ENCODE measurements at places on chromosomes 1 and 21.

- peak overlapping the region; percentile 37 for H3K27ac ChIP-seq
- H3K36me3 ChIP-seq: no peaks in the 10 kb centered on the region
- no peaks in the 10 kb centered on the region for H3K27me3 ChIP-seq
- no peak for DNase-seq
- peaks cover 7% of the 10 kb centered on the region for H3K4me1 ChIP-seq
Observed at GRCh38 chr1:44985747-44986359, 542 bp downstream of the EIF2B3 start.

GRCh38 chr1:108758796-108759195, 12.3 kb downstream of the STXBP3 start:
- no peaks in the 10 kb centered on the region for H3K36me3 ChIP-seq
- no peak overlapping the region for H3K4me3 ChIP-seq
- H3K4me1 ChIP-seq: no peaks in the 10 kb centered on the region
- H3K27me3 ChIP-seq: no peaks in the 10 kb centered on the region

DNA sequence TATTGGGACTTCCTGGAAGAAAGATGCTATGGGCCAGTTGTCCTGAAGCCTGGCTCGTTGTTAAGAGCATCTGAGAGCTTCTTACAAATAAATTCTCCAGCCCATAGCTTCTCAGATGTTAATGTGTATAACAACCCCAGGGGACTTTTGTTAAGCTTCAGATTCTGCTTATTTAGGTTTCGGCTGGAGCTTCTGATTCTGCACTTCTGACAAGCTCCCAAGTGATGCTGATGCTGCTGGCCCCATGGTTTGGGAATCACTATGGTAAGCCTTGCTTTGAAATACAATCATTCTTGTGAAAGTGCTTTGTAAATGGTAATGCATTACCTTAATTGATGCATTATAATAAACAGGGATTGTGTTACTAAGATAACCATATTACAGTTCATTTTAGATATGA, 281.8 kb upstream of the PLD5 start:
- H3K36me3 ChIP-seq: no peaks in the 10 kb centered on the region
- no peak for DNase-seq
- no peak overlapping the region for H3K4me3 ChIP-seq
- H3K27ac ChIP-seq: no peak overlapping the region
- H3K4me1 ChIP-seq: no peaks in the 10 kb centered on the region

DNA sequence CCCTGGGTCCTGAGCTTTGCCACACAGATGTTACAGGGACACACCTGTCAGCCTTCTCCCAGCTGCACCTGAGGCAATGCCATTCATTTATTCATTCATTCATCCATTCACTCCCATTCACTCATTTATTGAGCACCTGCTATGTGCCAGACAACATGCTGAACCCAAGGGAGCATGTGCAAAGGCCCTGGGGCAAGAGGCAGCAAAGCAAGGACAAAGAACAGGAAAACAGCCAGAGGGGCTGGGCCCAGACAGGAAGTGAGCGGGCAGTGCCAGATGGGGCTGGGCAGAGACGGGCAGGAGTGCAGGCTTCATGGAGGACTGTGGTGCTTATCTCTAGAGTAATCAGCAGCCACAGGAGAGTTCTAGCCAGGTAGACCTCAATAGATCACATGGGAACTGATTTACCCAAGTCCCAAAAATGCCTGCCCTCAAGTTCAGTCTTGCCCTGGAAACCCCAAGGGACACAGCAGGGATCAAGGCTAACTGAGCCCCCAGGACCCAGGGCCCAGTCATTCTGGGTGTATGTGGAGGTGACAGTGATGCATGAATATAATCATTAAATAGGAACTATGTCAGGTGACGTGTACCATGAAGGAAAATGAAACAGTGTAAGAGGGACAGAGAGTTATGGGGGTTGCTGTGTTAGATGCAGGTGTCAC, 530.3 kb downstream of the MATN1 start:
- no peaks in the 10 kb centered on the region for H3K36me3 ChIP-seq
- no peak for DNase-seq
- H3K27ac ChIP-seq: no peak overlapping the region
- peaks cover 43% of the 10 kb centered on the region for H3K27me3 ChIP-seq
- no peak overlapping the region for H3K4me3 ChIP-seq

- H3K27me3 ChIP-seq: no peaks in the 10 kb centered on the region
- no peak for DNase-seq
- H3K4me3 ChIP-seq: no peak overlapping the region
- no peaks in the 10 kb centered on the region for H3K36me3 ChIP-seq
- H3K27ac ChIP-seq: no peak overlapping the region
- no peaks in the 10 kb centered on the region for H3K4me1 ChIP-seq
Observed at GRCh38 chr1:57122031-57122430, 156.2 kb upstream of the C8B start.

DNA sequence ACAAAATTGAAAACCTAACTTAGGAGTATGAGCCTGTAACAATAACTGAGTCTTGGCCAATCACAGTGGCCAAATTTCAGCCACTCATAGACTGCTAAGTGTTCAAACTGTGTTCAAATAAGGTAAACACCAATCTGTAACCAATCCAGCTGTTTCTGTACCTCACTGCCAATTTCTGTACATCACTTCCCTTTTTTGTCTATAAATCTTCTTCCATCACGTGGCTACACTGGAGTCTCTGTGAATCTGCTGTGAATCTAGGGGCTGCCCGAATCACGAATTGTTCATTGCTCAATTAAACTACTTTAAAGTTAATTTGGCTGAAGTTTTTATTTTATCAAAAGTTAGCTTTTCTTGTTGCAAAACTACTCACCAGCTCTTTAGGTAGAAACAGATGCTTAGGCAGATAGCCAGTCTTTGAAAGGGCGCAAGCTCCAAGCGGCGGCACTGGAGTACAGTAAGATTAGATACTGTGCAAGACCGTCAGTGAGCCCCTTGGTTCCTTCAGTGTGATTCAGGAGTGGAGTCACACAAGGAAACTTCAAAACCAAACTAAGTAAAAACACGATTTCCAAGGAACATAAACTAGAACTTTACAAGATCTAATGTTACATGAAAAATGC, 43.2 kb upstream of the ADGRL2 start:
- H3K4me1 ChIP-seq: no peaks in the 10 kb centered on the region
- no peak for DNase-seq
- no peak overlapping the region for H3K4me3 ChIP-seq
- H3K27ac ChIP-seq: no peak overlapping the region
- no peaks in the 10 kb centered on the region for H3K27me3 ChIP-seq
- no peaks in the 10 kb centered on the region for H3K36me3 ChIP-seq

DNA sequence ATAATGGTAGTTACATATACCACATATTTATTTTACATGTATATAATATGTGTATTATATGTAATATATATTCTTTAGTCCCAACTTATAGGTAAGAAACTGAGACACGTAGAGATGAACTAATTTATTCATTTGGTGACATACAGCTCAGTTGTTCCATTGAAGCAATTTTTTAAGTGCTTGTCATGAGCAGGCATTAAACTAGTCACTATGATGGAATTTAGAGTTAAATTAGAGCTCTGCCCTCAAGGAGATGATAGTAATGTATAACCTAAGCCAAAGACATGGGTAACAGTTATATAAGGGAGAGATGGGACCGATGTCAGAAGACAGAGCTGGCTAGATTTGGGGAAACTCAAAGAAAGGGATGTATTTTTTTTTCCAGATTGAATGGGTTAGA, 83.0 kb downstream of the ST6GALNAC5 start:
- H3K27me3 ChIP-seq: no peaks in the 10 kb centered on the region
- no peaks in the 10 kb centered on the region for H3K36me3 ChIP-seq
- H3K27ac ChIP-seq: no peak overlapping the region
- no peaks in the 10 kb centered on the region for H3K4me1 ChIP-seq
- H3K4me3 ChIP-seq: no peak overlapping the region

- H3K36me3 ChIP-seq: no peaks in the 10 kb centered on the region
- DNase-seq: no peak
- no peak overlapping the region for H3K27ac ChIP-seq
- no peaks in the 10 kb centered on the region for H3K27me3 ChIP-seq
- H3K4me1 ChIP-seq: no peaks in the 10 kb centered on the region
Observed at GRCh38 chr1:98842241-98842640, 162.4 kb downstream of the PLPPR5 start.

DNA sequence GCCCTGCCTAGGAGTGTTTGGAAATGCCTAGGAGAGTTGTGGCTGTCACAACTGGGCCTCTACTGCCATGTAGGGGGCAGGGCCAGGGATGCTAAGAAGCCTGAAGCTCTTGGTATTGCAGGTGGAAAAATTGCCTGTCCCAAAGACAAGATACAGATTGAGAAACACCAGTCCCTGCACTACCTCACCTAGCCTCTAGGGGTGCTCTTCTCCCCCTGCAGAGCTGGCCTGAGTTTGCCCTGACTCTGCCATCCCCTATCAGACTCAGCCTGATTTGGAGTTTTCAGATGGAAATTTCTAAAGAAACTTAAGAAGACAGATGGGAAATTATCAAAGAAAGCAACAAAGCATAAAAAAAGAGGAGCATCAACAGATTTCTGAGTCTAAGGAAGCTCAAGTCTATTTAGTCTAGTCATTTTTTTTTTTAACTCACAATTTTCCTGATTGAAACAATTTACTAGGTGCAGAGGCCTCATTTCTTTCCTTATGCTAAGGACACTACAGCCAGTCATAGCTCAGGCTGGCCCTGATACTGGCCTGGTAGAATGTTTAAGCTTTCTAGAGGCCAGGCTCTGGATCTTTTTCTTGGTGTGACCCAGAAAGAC, 61.4 kb upstream of the LRRN2 start:
- no peak overlapping the region for H3K27ac ChIP-seq
- H3K4me1 ChIP-seq: no peaks in the 10 kb centered on the region
- no peaks in the 10 kb centered on the region for H3K27me3 ChIP-seq
- no peaks in the 10 kb centered on the region for H3K36me3 ChIP-seq
- H3K4me3 ChIP-seq: no peak overlapping the region

DNA sequence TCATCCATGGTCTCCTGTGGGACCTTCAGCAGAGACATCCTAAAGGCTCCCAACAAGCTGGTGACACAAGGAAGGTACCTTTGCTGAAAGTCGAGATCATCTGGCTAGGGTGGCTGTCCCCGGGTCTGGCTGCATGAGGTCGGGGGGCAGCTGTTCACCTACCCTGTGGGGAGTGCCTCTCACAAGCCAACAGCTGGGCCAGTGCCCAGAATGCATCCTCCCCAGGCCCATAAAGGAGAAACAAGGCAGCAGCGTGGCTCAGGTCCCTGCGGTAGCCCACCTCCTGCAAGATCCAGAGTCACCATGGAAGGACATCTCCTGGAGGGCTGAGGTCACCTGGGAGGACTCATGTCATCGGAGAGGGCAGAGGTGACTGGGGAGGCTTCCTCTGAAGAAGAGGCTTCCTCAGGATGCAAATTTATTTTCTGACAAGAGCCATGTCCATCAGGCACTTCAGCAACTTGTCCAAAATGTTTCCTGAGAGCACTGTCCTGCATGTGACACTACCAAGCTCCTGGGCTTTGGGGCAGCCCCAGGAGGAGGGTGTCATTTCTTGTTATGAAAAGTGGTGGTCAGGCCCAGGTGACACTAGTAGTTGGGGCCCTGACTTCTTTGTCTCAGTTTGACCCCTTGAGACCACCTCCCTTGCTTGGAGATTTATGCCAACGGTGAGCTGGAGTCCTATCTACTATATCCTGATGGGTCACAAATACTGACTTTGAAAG, 6.7 kb upstream of the SMYD3 start:
- peak overlapping the region; percentile 30 for H3K27ac ChIP-seq
- no peak for DNase-seq
- H3K27me3 ChIP-seq: no peaks in the 10 kb centered on the region
- no peaks in the 10 kb centered on the region for H3K36me3 ChIP-seq
- H3K4me3 ChIP-seq: peak overlapping the region; percentile 14

GRCh38 chr1:198575798-198576641, 35.5 kb upstream of the ATP6V1G3 start:
- no peak overlapping the region for H3K4me3 ChIP-seq
- no peak overlapping the region for H3K27ac ChIP-seq
- H3K27me3 ChIP-seq: no peaks in the 10 kb centered on the region
- DNase-seq: no peak
- no peaks in the 10 kb centered on the region for H3K36me3 ChIP-seq
